ENCODE measurements at places on chromosomes 6 and 20.

DNA sequence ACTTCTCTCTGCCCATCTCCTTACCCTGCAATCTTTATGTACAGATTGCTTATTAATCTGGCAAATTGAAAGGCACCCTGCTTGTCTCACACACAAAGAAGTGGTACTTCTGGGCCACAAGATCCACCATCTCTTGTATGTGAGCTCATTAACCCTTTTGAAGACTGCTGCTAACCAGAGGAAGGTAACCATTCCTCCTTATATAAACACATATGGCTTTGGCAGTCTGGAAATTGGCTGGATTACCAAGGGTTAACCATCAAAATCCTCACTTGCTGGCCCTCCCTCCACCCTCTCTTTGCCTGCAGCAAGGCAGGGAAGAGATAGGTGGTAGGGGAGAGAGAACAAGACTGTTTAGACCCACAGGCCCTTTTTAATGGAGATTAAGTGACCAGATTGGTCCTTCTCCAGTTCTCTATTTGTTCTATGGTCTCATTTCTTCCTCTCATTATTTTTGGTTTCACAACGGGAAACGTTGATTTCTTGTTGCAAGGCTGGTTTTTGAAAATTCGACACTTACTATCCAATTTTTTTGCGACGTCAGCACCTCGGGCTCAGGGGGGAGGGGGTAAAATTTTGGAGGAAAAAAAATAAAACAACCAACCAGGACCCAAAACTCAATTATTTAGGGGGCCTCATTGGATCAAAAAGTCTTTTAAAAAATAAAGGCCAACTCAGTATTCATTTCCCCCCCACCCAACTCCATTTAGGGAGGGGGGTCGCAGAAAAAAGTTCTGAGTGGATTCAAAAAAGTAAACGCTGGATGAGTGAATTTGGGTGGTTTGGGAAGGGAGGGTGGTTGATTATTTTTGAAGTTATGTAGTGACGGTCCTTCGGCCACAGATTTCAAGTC lies 859 bp downstream of the PPP1R10 start:
- peak; percentile 8 for DNase-seq

- DNase-seq, result no peak
Measured at GRCh38 chr6:36930483-36930882, 24.1 kb upstream of the PI16 start.

- no peak for DNase-seq
Measured at GRCh38 chr6:149482545-149483333, 2.1 kb downstream of the ZC3H12D start.

- DNase-seq, result no peak
Measured at GRCh38 chr20:17662333-17663039, 19.6 kb downstream of the RRBP1 start.

GRCh38 chr6:12782136-12782535 lies 65.6 kb downstream of the PHACTR1 start:
- no peak for DNase-seq

DNA sequence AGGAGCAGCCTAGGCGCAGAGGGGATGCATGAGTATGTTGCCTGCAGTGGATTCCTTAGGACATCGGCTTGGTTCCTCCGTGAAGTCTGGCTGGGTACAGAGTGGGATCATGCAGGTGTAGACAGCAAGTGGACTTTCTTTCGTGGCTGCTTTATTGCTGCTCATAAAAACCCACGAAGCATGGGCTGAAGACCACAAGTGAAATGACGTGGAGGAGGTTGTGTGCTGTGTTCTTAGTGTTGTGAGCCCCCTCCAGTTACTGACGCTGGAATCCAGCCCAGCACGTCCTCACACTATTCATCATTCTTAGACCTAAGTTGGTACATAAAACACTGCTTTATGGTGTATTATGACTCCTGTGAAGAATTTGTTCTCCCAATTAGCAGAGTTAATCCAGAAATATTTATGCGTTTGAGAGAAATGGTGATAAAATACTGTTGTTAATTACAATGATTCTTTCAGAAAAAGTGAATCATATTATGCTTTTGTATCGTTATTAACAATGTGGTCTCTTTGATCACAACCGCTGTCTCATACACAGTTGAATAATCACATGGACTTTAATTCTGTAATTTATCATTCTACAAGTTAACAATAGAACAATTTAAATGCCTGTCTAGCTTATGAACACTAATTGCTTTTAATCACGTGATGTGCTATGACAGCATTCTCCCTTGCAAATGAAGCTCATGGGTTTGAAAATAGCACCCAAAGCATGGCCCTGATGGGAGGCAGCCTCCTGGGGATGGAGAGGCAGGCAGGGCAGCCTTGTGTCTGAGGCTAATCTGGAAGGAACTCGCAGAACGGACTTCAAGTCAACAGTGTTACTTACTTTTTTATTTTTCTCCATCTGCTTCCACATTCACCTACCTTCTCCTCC lies 233.9 kb upstream of the SYNDIG1 start:
- DNase-seq, result no peak

GRCh38 chr6:75604294-75604693 lies 2.6 kb downstream of the SENP6 start:
- no peak for DNase-seq

GRCh38 chr20:41316602-41317545 lies 657 bp downstream of the ZHX3 start:
- DNase-seq, result no peak

DNA sequence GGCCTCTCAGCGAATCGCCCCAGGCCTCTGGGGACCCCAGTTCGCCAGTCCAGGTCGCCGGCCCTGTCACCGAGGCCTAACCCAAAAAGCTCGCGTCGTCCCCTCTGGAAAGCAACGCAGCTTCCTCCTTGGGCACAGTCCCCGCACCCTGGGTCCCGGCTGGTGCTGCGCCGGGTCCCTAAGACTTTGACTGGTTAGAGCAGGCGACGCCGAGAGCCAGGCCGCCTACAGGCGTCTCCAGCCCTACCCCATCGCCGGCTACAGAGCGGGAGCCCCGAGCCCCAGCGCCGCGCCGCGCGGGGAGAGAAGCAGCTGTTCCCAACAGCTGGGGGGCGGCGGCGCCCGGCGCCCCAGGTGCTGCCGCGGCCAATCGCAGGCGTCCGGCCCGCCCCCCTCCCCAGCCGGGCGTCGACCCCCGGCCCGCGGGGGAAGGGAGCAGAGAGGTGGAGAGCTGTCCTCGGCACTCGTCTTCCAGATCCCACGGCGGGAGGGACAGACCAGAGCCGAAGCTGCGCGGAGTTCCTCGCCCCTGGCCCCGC lies 540 bp upstream of the RBM24 start:
- DNase-seq, result no peak
